ENCODE measurements at places on chromosomes 7 and 10. TPM values are rescaled to one million over a fixed set of nuclear protein-coding genes. Genes with fewer than 3 reads are reported as not detected.

Gene OR6B1
- total RNA-seq, result not detected

Gene INA
- total RNA-seq, result 0.58 TPM

Gene GCK
- 2.9 TPM for total RNA-seq

Gene ASIC3
- 0.76 TPM for total RNA-seq

Gene GHRHR
- total RNA-seq, result not detected

Gene FAM25A
- not detected for total RNA-seq

Gene PIP
- not detected for total RNA-seq

Gene CAV2
- 36.4 TPM for total RNA-seq

Gene PLA2G12B
- 1.6 TPM for total RNA-seq

Gene VIPR2
- 11.3 TPM for total RNA-seq

Gene HOXA4
- total RNA-seq, result 3.7 TPM

Gene CRYGN
- 1.2 TPM for total RNA-seq

Gene NAT16
- total RNA-seq, result not detected

Gene MALRD1
- total RNA-seq, result 16.3 TPM

Gene GLI3
- total RNA-seq, result 17.5 TPM

Gene FBXL13
- total RNA-seq, result 3.2 TPM

Gene BTBD16
- total RNA-seq, result 0.41 TPM

Gene XRCC2
- 4.1 TPM for total RNA-seq

Gene GDF2
- total RNA-seq, result not detected

Gene OGDHL
- 57.6 TPM for total RNA-seq

Gene UPK3B
- 1.6 TPM for total RNA-seq

Gene CH25H
- total RNA-seq, result 0.41 TPM

Gene WASL
- total RNA-seq, result 50.6 TPM

Gene C10orf53
- not detected for total RNA-seq

Gene LIPN
- total RNA-seq, result not detected

Gene ABCB1
- 22.8 TPM for total RNA-seq

Gene MUC12
- not detected for total RNA-seq

Gene FAM131B
- 1.9 TPM for total RNA-seq

Gene USP6NL
- total RNA-seq, result 20.1 TPM

Gene LRRD1
- 0.82 TPM for total RNA-seq

Gene ORAI2
- 29.8 TPM for total RNA-seq

Gene ANLN
- total RNA-seq, result 16.1 TPM

Gene PON1
- total RNA-seq, result 0.12 TPM

Gene CLEC5A
- total RNA-seq, result 2.3 TPM

Gene GNAT3
- total RNA-seq, result not detected

Gene KLF14
- 1.2 TPM for total RNA-seq

Gene ARHGEF35
- total RNA-seq, result 7.7 TPM

Gene NKX2-3
- total RNA-seq, result not detected

Gene FAM237B
- total RNA-seq, result not detected

Gene HOXA1
- total RNA-seq, result 1.7 TPM

Gene PTER
- total RNA-seq, result 12.7 TPM

Gene COL28A1
- 4.8 TPM for total RNA-seq

Gene ANXA7
- total RNA-seq, result 78.0 TPM

Gene PRSS37
- total RNA-seq, result not detected

Gene TMEM213
- 43.8 TPM for total RNA-seq

Gene LOXL4
- total RNA-seq, result 5.0 TPM

Gene MYO3A
- total RNA-seq, result 3.9 TPM

Gene SSC4D
- total RNA-seq, result 3.7 TPM

Gene MRLN
- 26.3 TPM for total RNA-seq

Gene ACSL5
- total RNA-seq, result 7.0 TPM

Gene TCERG1L
- 0.99 TPM for total RNA-seq

Gene CC2D2B
- 3.8 TPM for total RNA-seq

Gene HDAC9
- 45.8 TPM for total RNA-seq

Gene EIF5AL1
- total RNA-seq, result 0.12 TPM

Gene PAX2
- 122 TPM for total RNA-seq

Gene AASS
- total RNA-seq, result 62.9 TPM

All from metanephros (tissue), 2 donors.